ENCODE measurements at places on chromosomes 12 and 14.

DNA sequence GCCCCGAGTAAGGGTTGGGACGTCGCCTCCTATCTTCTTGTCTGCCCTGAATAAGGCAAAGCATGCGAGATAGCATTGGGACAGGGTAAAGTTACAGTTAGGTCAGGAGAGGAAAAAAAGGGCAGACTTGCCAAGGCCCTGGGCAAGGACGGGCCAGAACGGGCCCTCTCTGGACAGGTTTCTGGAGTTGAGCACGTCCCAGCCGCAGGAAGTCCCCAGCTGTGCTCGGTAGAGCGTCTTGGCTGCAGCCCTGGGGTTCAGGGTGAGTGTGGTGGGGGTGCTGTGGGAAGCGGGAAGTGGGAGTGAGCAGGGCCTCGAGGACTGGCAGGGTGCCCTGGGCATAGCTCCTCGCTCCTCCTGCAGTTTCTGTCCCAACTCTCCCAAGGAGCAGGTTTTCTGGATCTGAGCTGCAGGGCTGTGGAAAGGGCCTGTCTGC lies 5.4 kb downstream of the RPS6KL1 start:
- no peak for DNase-seq

GRCh38 chr12:102052192-102053061 lies 9.4 kb downstream of the WASHC3 start:
- DNase-seq = no peak

GRCh38 chr14:44778604-44779003 lies 183.1 kb downstream of the KLHL28 start:
- DNase-seq = no peak

GRCh38 chr12:3641428-3642018 lies 111.4 kb downstream of the CRACR2A start:
- no peak for DNase-seq

- peak; percentile 40 for DNase-seq
Measured at GRCh38 chr14:95514131-95515079, 2.0 kb downstream of the SYNE3 start.

DNA sequence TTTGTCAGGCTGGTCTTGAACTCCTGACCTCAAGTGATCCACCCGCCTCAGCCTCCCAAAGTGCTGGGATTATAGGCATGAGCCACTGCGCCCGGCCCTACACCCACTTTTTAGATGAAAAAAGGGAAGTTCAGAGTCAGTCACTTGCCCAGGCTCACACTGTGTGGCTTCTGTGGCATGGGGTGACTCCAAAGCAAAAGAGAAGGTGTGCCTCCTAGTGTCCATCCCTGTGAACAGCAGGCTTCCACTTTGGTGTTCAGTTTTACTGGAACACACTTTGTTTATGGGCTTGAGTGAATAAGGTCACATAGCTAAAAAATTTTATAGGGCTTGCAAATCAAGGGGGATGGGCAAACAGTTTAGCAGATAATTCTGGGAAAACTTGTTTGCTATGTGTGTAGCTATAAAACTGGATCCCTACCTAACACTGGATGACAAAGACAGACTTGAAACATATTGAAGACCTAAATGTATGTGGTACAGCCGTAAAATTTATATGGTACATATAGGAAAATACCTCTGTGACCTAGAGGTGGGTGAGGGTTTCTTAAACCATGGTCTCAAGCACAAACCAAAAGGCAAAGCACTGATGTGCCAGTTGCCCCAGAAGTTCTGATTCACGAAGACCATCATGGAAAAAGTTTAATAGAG lies 54.9 kb downstream of the EID3 start:
- DNase-seq = no peak
